ENCODE measurements at places on chromosomes 1 and 21.

GRCh38 chr1:115717541-115717940 lies 51.0 kb downstream of the CASQ2 start:
- DNase-seq: no peak

GRCh38 chr21:36470294-36470693 lies 9.6 kb downstream of the CLDN14 start:
- no peak for DNase-seq

DNA sequence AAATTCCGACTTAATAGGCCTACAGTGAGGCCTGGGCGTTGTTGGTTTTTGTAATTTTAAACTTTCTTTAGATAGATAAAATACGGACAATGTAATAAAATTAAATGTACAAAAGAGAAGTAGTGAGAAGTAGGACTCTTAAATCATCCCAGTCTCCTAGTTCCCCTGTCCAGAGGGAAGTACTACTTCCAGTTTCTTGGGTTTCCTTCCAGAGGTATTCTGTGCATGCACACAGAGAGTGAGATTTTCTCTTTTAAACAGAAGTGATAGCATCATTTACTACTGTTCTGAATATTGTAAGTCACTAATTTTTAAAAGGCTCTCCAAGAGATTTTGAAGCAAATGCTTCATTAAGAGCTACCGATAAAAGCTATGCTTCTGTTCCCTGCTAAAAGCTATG lies 7.2 kb upstream of the FNBP1L start:
- DNase-seq: no peak

DNA sequence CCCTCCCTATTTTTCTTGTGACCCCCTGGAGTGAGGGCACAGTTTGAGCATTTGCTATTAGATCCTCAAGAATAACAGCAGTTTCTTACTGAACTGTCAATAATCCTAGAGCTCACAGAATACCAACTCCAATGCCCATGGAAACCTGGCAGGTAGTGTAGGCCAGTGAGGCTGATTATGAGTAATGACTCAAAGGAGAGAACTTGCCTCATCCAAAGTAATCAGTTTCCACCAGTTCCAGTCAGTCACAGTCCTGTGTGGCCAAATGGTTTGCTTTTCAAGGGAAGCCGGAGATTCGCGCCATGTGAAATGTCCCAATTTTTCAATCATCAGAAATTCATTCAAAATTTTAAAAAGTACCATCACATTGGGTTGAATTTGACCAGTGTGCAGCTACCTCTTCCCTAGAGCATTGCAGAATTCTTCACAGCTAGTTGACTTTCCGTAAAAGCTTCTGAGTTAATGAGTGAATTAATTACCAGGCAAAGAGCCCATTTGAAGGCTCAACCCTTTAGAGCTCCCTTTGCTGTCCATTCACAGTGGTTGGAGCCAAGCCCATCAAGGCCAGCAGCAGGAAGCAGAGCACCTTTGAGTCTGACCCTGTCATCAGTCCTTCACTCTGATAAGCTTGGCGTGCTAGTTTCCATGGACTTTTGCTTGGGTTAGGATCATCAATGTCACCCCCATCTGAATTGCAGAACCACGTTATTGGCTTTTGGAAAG lies 170.3 kb downstream of the KAZN start:
- DNase-seq: no peak

DNA sequence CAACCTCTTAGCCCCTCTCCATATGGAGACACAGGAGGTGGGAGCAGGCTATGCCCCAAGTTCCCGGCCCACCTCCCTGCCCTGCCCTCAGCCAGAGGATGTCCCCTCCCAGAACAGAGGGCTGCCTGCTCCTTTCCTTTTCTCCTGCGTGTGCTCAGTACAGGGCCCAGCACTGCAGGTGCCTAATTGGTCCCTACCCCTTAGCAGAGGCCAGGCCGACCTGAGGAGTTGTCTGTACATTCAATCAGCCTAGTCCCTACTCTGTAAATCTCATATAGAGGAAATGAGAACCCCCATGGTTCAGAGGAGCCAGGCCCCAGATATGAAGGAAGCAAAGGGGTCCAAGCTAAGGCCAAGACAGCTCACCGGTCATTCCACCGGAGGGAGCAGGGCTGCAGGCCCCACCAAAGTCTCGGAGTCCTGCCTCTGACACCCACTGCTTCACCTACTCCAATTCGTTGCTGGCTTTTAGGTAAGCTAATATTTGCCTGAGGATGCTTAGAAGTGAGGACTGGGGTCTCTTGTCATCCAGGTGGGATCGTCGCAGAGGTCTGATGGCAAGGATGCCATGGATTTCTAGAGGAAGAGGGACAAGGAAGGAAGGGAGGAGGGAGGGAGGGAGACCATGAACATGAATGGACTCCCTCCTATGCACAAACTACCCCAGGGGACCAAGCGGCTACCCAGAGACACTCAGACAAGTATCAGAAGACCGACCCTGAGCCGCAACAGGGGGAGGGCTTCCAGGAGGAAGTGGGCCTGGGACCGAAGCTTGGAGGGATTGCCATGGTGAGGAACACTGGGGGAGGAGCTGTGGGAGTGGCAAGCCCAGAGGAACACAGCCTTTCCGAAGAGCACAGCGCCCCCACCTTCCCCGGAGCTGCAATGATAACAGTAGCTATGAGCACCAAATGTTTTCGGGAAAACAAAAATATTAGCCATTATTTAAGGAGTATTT lies 30.4 kb upstream of the FOXO6 start:
- no peak for DNase-seq

- no peak for DNase-seq
Measured at GRCh38 chr1:217687511-217687910, 56.4 kb downstream of the SPATA17 start.

DNA sequence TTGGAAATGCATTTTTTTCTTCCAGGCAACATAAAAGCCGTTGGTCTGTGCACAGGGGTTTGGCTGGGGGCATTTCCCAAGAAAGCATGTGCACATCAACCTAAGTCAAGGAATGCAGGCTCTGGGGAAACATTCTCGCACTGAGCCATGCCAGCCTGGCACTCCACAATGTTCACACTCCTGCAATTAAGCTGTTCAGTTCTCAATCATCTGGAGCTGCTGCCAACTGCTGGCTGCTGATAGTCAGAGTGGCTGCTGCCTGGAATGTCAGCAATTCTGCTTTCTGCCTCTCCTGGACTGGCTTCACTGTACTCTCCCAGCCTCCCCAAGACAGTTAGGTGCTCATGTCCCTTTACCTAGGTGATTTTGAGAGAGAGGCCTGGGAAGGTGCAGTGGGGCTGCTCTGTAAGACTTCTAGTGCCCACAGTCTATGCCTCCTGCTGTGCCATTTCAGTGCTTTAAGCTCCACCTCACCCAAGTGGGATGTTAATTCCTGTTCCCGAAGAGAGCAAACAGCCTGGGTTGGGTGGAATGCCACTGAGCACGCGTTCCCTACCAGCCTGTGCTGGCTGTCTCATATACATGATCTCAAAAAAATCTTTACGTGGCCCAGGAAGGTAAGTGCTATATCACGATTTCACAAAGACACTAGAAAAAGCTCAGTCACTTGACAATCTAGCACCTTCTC lies 131.7 kb downstream of the BRINP2 start:
- DNase-seq: no peak

- DNase-seq: no peak
Measured at GRCh38 chr1:46368791-46369190, 25.3 kb upstream of the FAAH start.

DNA sequence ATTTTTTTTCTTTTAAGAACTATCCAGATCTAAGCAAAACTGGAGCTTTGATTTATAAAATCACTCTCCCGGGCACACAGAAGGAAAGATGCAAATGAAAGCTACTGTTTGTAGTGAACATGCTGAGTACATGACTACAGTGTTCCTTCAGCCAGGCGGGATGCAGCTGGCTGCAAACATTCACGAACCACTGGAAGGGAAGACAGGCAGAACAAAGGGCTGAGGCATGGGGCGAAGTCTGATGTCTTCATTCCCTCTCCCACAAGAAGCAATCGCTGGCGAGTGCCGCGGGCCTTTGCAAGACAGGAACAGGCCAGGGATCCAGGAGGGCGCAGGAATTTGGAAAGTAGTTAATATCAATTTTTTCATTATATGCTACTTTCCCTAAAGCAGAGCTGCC lies 257.9 kb upstream of the AJAP1 start:
- DNase-seq: no peak
